NCI-H1436 treated with DMSO at 0.1 percent for 48 hours (cell line): ENCODE measurements at places on chromosomes 3 and 15.

DNA sequence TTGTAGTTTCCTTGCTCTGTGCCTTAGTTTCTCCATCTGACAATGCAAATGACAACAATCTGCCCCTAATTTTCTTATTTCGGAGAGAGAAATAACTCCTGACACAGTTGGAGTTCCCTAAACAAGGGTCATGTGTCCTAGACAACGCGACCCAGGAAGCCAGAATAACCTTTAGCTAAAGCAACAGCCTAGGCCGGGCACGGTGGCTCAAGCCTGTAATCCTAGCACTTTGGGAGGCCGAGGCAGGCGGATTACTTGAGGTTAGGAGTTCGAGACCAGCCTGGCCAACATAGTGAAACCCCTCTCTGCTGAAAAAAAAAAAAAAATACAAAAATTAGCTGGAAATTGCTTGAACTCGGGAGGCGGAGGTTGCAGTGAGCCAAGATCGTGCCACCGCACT lies 49.9 kb downstream of the MCF2L2 start:
- no peak for DNase-seq

DNA sequence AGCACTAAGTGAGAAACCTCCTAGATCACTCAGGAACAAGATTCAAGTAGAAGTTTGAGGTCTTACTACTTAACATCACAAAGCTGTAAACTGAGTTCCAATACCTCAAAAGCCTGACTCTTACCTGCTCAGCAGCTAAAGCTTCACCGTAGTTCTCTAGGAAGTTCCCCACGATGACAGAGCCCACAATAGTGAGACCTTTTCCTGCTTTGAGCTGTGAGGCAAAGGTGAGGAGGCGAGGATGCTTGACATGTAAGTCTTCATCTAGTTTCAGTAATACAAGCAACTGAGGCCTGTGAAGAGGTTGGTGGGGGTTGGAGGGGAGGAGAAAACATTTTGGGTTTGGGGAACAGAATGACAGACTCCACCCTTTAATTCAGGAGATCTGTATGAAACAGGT lies 15.7 kb downstream of the EMC4 start:
- DNase-seq = no peak

DNA sequence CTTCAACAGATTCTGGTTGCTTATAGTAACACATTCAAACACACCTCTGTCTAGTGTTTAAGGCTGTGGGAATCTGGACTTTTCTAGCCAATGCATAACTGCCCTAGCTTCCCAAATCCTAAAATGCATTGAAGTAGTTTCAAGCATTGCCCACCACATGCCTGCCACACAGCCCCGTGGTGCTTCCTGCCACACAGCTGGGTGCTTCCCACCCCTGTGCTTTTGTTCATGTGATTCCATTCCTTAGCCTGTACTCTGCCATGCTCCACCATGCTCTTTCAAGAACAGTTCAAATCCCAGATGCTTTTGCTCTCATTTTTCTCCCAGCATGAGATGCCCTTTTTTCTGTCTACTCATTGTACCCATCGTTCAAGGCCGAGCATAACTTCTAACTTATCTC lies 2.3 kb upstream of the CMC1 start:
- no peak for DNase-seq

DNA sequence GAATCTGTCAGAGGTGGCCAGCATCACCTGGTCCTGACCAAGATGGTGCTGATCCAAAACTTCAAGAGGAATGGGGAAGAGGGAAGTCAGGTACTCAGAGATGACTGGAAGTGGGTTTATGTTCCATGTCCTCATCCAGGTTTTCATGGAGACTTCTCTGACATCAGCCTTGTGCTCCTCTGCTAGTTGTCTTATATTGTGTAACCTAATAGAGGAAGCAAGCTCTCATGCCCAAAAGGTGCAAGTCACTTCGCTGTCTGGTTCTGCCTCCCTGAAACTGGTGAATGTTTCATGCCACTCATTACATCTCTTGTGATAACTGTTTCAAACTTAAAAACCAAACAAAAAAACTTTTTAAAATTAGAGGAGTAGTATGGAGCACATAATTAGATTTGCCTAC lies 127.2 kb upstream of the MANF start:
- no peak for DNase-seq

- no peak for DNase-seq
These were observed 66.6 kb upstream of the IGF1R start for GRCh38 chr15:98581715-98582114.

GRCh38 chr3:184911570-184911969 lies 99.6 kb downstream of the VPS8 start:
- no peak for DNase-seq

DNA sequence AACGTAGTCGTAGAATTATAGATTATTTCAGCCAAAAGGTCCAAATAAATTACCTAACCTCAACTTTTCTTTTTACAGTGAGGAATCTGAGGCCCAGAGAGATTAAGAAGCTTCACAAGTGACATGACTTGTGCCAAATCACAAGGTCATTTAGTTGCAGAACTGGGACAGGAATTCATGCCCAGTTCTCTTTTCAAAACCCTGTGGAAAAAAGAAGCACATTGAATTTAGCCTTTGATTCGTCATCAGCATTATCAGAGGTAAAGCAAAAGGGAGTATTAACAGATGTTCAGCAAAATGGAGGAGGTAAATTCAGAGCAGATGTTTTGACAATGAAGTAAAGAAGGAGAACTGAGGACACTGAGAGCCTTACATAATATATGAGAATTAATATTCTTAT lies 4.5 kb downstream of the SERPINI2 start:
- DNase-seq = no peak

DNA sequence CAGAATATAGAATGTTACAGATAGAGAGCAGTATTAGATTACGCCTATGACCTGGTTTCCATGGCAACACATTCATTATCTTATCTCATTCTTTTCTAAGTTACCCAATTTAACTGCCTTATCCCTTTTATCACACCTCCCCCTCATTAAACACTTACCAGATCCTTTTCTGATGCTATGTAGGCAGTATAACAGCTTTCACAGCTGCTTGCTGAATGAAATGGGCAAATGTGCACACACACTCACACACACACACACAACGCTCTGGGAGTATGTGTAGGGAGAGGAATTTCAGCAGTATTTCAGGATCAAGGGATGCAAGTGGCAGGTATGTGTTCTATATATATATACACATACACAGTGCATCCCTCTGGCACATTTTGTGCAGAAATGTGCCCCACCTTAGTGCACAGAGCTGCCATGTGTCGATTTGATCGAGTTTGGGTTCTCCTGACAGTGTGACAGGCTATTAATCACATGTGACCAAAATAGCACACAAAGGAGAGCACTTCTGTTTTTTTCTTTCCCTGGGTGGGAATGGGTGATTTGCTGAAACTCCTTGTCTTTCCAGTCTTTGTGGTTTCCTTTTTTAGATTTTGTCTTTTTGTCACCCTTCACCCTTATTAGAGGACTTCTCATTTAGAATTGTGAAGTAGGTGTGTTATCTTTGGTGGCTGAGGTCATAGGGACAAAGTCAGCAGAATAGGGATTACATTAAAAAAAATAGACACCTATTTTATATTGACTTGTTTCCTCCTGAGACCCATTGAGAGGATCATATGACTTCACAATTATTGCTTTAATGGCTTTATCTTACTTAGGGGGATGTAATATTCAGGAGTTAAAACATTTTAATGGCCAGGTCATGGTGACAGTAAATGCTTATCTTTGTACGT lies 553.7 kb downstream of the PDCD6IP start:
- no peak for DNase-seq

DNA sequence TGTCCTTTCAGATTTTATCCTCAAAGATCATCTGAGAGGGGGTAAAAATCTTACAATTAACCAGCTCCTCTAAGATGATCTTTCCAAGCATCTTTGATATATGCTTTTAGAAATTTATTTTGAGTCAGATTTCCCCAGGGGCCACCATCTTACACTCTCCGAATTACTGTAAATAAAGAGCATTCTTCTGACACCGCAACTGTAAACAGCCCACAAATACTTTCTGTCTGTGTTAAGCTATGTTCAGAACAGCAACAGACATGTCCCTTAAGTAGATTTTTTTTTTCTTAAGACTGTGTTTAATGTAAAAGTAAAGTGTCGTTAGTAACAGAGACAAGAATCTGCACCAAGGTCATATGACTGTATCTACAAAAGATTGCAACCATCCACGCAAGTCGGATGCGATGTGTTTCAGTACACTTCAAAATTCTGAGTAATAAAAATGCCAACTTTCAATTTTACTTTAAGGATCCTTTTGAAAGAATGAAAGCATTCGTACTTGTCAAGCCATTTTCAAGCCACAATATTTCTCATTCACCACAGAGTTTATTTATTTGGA lies 159.0 kb upstream of the KCNH8 start:
- DNase-seq = no peak

GRCh38 chr3:142273501-142273900 lies 48.1 kb upstream of the GK5 start:
- no peak for DNase-seq

DNA sequence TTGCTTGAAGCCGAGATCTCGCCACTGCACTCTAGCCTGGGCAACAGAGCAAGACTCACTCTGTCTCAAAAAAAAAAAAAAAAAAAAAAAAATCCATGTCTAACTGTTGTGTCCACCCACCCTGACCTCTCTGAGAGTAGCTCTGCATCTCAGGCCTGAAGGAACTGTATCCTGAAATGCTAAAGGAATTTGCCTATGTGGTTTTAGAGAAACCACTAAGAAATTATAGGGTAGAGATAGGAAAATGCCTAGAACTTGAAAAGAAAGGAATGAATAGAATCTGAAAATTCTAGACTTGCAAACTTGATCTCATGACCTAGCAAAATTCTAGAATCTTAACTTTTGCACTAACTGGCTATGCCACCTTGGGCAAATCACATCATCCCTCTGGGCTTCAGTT lies 217.5 kb upstream of the ROPN1 start:
- DNase-seq = no peak

- DNase-seq = no peak
These were observed 80.7 kb downstream of the SEC22A start for GRCh38 chr3:123282461-123282860.

- DNase-seq = no peak
These were observed 191.8 kb upstream of the SUCLG2 start for GRCh38 chr3:67846166-67846565.

- no peak for DNase-seq
These were observed 9.5 kb downstream of the IFT122 start for GRCh38 chr3:129449279-129450115.

DNA sequence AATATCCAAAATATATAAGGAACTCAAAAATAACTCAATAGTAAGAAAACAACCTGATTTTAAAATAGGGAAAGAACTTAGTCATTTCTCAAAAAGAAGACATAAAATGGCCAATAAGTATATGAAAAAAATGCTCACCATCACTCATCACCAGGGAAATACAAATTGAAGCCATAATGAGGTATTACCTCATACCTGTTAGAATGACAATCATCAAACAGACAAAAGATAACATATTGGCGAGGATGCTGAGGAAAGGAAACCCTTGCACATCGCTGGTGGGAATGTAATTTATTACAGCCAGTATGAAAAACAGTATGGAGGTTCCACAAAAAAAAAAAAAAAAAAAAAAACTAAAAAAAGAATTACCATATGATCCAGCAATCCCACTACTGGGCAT lies 38.2 kb downstream of the KPNA1 start:
- DNase-seq = no peak

- DNase-seq = no peak
These were observed 3.8 kb upstream of the LCTL start for GRCh38 chr15:66569461-66570137.

DNA sequence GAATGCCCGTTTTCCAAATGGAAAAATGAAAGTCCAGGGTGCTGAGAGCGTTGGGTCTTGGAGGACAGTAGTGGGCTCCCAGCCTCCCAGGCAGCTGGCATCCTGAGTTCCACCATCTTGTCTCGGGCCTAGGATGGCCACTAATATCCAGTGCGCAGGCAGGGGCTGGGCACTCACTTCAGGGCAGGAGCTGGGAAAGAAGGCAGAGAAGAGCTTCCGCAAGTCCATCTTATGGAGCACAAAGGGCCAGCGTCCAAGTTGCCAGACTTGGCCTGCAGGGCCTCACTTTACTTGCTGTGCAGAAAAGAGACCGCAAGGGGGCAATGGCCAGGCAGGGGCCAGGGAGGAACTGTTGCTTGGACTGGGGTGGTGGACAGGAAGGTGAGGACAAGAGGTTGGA lies 46.1 kb downstream of the IQSEC1 start:
- no peak for DNase-seq

DNA sequence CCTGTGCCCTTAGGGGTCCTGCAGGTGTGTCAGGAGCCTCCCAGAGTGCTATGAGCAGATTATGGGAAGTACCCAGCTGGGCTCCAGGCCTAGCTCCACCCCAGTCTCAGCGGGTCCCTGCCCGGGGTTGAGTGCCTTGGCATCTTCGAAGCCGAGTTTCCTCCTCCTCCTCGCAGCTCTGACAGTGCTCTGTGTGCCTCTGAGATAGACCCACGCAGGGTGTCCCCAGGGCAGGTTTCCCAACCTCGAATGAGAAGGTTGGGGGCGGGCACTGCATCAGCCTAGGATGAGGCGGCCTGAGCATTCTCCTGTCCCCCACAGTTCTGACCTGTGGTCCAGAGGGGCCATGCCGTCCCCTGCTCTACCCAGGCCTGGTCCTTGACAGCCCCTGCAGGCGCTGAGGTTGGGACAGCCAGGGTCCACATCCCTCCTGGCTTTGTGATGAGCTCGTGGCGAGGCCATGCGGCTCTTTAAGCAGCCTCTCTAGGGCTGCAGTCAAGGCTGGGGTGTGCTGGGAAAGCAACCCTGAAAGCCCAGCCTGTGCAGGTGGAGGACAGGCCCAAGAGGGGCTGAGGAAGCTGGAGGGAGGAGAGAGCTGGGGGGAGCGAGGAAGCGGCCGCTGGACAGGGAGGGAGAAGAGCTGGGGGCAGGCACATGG lies 20.2 kb upstream of the SKOR1 start:
- no peak for DNase-seq

DNA sequence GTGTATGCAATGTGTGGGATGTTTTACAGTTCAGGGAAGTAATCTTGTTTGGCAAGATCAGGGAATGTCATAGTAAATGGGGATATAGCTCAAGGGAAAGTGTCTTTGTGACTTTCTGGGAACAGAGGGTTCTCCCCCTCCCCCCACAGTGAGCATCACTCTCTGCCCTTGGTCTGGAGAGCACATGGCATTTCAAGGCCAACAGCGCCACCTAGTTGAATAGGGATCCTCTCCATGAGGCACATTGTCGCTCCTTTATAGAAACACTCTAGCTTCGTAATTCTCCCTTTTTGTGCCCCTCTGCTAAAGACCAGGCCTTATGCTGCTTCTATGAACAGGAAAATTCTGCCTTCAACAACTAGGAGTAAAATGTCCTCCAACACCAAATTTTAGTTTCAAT lies 37.1 kb upstream of the ARNT2 start:
- DNase-seq = no peak

DNA sequence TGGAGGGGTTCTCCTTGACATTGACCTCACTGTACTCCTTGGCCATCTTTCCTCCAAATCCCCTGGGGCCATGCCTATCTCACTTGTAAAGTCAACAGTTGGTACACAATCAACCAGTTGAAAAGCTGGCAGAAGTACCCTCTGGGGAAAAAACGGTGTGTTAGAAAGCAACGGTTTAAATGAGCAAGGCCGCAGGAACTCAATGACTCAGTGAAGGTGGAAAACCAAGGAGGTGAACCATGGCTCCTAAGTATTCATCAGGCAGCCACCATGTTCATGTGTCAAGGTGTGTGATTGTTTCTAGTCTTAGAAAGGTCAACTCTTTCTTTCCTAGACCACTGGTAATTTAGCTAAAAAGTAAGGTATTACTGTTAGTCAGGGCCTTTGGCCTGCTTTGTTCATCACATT lies 130.9 kb upstream of the SATB1 start:
- DNase-seq = no peak

GRCh38 chr3:108834551-108834950 lies 12.0 kb downstream of the TRAT1 start:
- DNase-seq = no peak

- DNase-seq = no peak
These were observed 26.9 kb downstream of the CFAP100 start for GRCh38 chr3:126421573-126422119.

GRCh38 chr3:132315851-132316250 lies 1.4 kb upstream of the ACP3 start:
- DNase-seq = no peak
